Activated T-cell treated with anti-CD3 and anti-CD28 coated beads, Interleukin-2, amount 50 U/mL, for 4 hours (primary cell): ENCODE measurements at places on chromosomes 3 and 15. TPM values are rescaled to one million over a fixed set of nuclear protein-coding genes. Genes with fewer than 3 reads are reported as not detected.

Gene GOLGA8G
- not detected for total RNA-seq

Gene TAGLN3
- total RNA-seq = 2.2 TPM

Gene SCAMP2
- total RNA-seq = 81.7 TPM

Gene NOX5
- not detected for total RNA-seq

Gene FAM107A
- not detected for total RNA-seq

Gene GPR160
- total RNA-seq = 2.5 TPM

Gene MED12L
- total RNA-seq = 1.9 TPM

Gene SUCNR1
- total RNA-seq = not detected

Gene SCAMP5
- total RNA-seq = 1.8 TPM

Gene CCR8
- 0.87 TPM for total RNA-seq

Gene FETUB
- total RNA-seq = not detected

DNA sequence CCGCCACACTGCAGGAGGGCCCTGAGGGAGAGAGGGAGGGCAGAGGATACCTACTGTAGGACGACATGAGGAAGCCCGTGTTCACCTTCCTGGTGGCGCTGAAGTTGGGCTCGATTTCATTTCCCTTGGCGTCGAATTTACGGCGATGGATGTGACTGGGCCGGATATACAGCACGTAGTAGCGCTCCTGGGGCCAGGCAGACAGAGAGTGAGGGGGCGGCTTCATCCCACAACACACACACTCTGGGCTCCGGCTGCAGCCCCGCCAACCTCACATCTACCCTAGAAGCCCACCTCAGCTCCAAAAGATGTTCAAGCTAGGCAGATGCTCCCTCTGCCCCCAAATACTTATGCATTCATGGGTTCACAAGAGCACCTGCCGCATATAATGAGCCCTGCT, 4.5 kb downstream of the ARPIN start:
- DNase-seq = no peak

- no peak for DNase-seq
Measured at GRCh38 chr3:156353563-156353962, 201.4 kb downstream of the SSR3 start.

DNA sequence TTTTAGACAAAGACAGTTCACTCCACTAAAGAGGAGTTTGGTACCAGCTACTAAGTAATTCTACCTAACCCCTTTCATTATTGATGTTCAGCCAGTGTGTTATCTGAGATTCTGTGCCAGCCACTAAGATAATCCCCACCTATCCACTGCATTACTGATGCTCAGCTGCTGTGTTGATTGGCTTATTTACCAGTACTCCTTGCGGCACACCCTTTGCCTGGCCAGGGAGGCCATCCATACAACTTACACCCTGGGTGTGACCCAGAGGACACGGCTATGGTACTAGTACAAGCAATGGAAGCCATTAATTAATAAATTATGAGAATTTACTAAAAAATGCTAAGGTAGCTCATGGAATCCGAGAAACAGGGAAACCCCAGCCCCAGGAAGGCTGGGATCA, 290.7 kb upstream of the CTNNB1 start:
- no peak for DNase-seq

GRCh38 chr15:32866454-32867312, 148.9 kb downstream of the GREM1 start:
- no peak for DNase-seq

DNA sequence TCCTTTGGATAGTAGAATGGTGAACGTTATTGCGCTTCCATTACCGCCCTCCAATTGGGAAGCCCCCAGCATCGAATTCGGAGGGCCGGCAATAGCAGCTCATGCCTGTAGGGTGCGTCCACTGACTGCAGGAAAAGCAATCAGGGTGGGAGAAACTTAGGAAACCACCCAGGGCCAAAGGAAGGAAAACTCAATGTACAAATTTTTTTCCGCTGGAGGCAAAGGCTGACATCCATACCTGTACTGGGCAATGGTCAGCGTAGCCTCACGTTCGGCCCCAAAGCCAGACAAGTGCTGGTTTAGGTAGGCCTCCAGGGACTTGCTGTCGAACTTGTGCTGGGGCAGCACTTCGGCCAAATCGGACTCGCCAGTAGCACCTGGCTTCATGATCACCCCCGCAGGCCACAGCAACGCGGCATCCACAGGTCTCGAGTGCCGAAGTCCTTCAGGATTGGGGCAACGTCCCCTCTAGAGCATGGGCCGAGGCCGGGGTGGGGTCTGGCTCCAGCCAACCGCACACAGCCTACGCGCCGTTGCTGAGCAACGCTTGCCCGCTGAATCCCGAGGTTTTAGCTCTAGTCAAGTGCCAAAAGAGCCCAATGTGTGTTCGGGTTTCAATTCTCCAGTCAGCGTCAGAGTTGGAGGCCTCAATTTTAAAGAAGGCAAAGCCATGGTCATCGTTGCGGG, at the start of gene ACAD11:
TSS of gene ACAD11 (minus strand) at position 445 of the 687 bp plus-strand sequence. CDS start at position 387, 58 bp downstream.
- DNase-seq = peak; percentile 5

- peak; percentile 57 for DNase-seq
Measured at GRCh38 chr3:172591876-172592771, 68.9 kb upstream of the TNFSF10 start.

DNA sequence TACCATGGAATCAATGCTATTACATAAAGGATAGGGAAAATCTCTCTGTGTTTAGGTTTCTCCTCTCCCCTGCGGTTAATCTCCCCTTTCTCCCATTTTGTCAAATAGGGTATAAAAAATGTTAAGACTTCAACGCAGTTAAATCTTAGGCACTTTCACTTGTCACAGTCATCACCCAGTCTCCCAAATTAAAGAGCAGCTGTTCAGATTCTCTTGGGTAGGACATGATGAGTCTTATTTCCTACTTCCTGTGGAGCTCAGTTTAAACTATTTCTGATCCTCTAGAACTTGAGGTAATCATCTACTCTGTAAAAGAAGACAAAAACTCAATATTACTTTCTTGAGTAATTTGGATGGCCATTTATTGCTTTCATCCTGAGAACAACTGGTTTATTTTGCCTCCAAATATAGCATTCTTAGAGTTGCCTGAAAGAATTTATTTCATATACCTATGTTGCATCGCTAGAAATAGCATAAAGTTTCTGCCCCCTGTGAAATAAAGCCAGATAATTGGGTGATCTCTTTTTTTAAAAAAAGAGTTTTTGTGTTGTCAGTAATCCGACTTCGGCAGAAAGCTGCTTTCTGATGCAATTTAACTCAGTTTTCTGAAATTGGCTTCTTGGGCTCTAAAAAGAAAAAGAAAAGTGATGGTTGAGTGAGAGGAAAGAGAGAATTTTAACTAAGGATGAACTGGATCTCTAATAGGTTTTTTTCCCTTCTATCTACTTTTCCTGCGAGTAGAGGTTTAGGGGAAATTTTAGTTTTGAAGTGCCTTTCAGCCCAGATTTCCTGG, 20.7 kb downstream of the RAP2B start:
- DNase-seq = no peak

DNA sequence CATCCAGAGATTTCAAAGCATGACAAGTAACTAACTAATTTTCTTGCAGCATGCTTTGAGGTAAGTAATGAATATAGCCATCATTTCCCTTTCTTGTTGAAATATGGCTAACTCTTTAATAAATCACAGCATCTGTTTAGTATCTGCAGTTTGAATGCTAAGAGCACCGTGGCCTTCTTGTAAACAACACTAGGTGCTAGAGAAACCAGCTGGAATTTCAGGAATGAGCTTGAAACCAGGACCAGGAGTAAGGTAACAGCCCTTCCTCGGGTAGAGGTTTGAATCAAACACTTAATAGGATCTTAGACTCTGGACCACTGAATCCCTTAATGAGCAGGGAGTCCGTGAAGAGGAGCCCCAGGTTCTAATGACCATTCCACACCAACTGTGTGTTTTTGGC, 13.6 kb downstream of the CALML4 start:
- no peak for DNase-seq

- DNase-seq = no peak
Measured at GRCh38 chr3:197202694-197203093, 95.7 kb downstream of the DLG1 start.

GRCh38 chr3:31917303-31918005, 63.6 kb downstream of the OSBPL10 start:
- no peak for DNase-seq

GRCh38 chr3:125435231-125435630, 60.1 kb upstream of the ZNF148 start:
- DNase-seq = no peak

DNA sequence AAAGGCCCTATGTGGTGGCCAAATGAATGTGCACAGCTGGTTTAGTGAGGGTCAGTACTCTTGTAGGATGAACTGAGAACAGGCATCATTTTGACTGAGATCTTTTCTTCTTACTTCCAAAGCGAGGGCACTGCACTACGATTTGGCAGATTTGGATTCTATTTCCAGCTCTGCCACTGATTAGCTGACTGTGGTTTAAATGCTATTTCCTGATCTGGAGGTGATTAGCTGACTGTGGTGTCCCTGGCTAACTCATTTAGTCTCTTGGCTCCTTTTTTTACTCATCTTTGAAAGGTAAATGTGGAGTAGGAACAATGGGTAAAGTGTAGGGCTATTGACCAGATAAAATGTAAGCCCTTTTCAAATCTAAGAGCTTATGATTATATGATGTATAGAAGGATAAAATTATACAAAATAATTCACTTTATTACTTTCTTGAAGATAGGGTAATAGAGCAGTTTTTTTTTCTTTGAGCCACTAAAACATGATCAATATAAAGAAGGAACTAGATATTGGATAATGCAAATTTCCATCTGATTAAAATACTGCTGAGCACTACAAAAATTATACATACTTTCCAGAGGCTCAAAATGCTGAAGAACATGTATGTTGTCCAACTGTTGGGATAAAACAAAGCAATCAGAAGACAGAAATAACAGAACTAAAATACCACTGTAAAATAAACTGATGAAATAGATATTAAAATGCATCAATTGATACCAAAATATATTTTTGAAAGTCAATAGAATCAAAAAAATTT, 39.7 kb upstream of the PLOD2 start:
- DNase-seq = no peak

DNA sequence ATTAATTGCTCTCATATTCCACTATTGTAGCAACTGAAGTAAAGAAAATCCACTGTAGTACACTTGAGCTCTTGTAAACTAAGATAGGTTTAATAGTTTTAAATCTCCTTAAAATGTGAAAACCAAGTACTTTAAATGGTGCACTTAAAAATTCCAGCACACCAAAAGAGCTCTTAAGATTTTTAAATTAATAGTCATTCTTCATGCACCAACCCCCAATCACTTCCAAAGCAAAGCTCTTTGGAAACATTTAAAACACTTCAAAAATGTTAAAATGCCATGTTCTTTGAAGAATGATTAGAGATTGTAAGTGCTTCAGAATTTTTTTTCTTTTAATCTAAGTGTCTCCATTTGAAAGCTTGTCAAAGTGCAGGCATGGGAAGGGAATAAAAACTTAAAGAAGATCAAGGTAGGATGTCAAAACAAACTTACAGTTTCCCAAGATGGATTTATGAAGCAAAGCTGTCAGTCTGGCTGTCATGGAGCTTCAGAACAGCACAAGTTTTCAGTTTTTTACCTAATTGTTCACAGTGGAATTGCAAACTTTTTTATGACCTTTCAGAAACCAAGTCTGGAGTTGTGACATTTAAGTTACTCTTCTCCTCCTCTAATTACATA, 84.3 kb downstream of the ARPP21 start:
- no peak for DNase-seq

GRCh38 chr3:127172781-127173515, 20.0 kb upstream of the PRR23E start:
- no peak for DNase-seq

DNA sequence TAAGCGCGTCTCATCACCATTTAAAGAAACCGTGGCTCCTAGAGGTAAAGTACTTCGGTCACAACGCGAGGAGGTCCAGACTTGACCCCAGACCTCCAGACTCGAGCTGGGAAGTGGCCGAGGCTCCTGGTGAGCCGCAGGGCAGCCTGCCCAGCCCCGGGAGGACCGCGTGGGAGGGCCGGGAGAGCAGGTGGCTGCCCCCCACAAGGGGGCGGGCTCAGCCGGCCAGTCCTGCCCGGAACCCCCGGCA, at the start of gene SLC27A2:
TSS of gene SLC27A2 (plus strand) at position 228 of the 250 bp plus-strand sequence. CDS start 232 bp downstream, outside the sequence.
- no peak for DNase-seq

- no peak for DNase-seq
Measured at GRCh38 chr3:68988740-68989139, 24.7 kb downstream of the EOGT start.

DNA sequence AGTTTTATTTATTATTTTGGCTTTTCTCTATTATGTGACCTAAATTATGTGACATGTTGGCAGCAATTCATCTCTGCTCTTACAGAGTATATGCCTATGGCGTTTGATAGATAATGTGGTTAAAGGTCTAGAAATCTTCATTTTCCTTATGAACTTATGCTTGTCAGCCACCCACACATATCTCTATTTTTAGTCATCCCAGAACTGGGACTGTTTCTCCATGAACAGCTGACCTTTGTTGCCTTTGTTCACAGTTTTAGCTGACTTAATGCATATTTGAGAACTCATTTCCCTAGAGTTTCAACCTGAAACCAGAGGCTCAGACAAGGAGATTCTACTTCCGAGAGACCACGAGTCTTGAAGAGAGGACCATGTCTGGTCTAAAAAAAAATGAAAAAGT, 176.5 kb downstream of the RAP2B start:
- no peak for DNase-seq

DNA sequence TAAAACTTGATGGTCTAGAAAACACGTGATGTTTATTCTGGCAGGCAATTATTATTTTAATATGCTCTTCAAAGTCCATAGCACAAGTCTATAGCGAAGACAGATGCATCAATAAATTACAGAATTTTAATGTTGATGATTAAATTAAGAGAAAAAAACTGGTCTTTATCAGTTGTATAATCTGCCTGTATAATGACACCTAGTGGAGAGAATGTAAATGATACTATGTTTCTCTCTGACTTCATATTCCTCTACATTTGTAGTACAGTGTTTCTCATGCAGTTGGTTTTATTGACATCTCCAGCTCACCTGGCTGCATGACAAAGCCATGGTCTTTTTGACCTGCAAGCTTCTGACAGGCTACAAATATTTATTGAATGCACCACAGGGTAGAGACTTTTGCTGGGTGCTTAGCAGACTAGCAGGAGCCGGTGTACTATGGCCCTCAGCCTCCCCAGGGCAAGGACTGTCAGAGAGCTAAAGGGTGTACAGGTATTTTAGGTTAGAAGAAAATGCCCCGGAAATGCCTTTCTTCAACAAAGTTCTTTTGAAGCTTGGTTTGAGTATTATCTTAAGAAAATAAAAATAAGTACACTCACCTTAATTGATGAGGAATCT, 289.9 kb downstream of the GAP43 start:
- DNase-seq = no peak

DNA sequence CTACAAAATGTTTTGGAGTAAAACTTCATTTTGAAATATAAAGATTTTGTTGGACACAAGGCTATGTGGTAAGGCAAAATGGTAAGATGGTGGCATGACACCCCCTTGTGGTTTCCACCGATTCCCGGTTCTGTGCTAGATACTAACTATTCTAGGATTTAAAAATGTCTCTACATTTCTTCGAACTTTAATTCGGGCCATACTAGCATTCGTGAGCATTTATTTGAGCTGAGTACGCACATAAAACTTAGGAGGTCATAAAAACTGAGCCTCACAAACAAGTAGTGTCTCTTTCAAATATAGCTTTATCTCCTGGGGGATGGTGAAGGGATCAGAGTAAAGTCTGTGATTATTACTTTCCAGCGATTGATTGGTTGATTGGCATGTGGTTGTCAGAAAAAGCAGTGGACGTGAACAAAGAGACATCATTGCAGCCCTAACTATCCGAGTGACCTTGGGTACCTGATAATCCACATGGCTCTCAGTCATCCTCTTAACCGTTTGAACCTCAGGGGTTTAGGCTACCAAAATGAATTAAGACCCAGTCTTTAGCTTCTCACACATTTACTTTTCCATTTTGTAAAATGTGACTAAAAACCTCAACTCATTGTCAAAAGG, 1.1 kb upstream of the ZNF639 start:
- no peak for DNase-seq

- DNase-seq = no peak
Measured at GRCh38 chr3:30518181-30518864, 88.1 kb upstream of the TGFBR2 start.
